Dermis microvascular lymphatic vessel endothelial cell (primary cell): ENCODE measurements at places on chromosomes 1 and 21.

DNA sequence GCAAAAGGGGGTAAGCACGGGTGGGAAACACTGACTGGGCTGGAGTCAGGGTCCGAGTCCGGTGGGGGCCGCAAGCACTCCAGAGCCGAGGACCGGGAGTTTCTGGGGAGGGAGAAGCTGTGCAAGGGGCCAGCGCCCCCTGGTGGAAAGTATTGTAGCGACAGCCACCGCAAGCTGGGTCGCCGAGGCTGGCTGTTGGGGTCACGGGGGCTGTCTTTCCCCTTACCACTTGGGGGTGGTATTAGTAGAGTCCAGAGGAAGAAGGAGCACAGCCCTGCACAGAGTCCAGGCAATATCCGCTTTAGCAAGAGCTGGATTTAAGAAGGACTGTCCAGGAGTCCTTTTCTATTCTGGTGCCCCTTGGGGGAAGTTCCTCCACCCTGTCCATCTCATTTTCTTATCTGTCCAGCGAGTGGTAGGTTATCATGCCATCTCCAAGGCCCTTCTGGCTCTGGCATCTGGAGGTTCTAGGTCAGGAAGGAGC lies 17.9 kb upstream of the ETV3 start:
- peak; percentile 59 for DNase-seq

- no peak for DNase-seq
Measured at GRCh38 chr1:90262286-90262685, 267.4 kb downstream of the ZNF326 start.

- DNase-seq, result no peak
Measured at GRCh38 chr1:211519602-211520001, 27.6 kb upstream of the RD3 start.

- DNase-seq, result peak; percentile 90
Measured at GRCh38 chr1:244833734-244834542, 1.5 kb upstream of the COX20 start.

- DNase-seq, result no peak
Measured at GRCh38 chr1:30264672-30265025, 458.7 kb downstream of the MATN1 start.

DNA sequence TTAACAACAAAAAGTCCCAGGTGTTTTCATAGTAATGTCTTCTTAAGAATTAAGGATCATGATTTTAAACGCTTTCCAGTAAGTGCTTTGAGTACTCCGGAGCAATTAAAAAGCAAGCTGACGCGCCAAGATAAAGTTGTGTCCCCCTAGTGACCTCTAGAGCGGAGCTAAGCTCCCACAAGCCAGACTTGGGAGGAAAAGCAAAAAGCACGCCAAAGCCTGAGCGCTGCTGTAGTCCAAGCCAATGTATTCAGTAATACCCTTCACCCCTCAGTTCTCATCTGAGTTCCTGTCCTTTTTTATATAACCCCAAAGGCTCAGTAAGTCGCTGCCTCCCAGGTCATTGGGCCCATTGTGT lies 3.5 kb upstream of the SLC44A5 start:
- peak; percentile 18 for DNase-seq
